ENCODE measurements at places on chromosomes 6 and 20. TPM values are rescaled to one million over a fixed set of nuclear protein-coding genes. Genes with fewer than 3 reads are reported as not detected.

DNA sequence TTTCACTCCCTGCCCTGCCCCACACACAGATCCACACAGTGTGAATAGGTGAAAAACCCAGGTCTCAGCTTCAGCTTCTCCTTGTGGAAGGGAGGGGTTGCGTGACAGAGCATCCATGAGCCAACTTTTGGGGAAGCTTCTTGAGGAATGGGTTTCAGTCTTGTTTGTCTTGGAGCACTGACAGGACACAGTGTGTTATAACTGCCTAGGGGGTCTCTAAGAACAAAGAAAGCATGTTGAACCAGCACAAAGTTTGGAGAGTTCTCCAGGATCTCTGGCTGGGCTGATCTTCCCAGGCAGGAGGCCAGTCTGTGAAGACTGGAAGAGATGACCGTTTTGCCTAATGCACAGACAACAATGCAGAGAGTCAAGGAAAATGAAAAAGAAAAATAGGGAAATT, 164.5 kb downstream of the COL12A1 start:
- DNase-seq, result no peak

DNA sequence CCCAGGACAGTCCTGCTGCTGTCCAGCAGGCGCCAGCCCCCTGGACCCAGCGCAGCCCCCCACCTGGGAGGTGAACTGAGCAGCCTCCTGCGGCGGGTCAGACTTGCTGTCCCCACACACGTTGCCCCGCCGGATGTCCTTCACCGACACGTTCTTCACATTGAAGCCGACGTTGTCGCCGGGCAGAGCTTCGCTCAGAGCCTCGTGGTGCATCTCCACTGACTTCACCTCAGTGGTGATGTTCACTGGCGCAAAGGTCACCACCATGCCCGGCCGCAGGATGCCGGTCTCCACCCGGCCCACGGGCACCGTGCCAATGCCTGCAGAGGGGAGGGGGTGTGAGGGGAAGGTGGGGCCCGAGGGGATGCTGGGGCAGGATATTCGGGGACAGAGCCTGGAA, 8.5 kb downstream of the EEF1A2 start:
- no peak for DNase-seq

PHF20 gene
- 51.0 TPM for total RNA-seq

PPIL6 gene
- 7.4 TPM for total RNA-seq
